ENCODE measurements at places on chromosomes 2 and 18. TPM values are rescaled to one million over a fixed set of nuclear protein-coding genes. Genes with fewer than 3 reads are reported as not detected.

DNA sequence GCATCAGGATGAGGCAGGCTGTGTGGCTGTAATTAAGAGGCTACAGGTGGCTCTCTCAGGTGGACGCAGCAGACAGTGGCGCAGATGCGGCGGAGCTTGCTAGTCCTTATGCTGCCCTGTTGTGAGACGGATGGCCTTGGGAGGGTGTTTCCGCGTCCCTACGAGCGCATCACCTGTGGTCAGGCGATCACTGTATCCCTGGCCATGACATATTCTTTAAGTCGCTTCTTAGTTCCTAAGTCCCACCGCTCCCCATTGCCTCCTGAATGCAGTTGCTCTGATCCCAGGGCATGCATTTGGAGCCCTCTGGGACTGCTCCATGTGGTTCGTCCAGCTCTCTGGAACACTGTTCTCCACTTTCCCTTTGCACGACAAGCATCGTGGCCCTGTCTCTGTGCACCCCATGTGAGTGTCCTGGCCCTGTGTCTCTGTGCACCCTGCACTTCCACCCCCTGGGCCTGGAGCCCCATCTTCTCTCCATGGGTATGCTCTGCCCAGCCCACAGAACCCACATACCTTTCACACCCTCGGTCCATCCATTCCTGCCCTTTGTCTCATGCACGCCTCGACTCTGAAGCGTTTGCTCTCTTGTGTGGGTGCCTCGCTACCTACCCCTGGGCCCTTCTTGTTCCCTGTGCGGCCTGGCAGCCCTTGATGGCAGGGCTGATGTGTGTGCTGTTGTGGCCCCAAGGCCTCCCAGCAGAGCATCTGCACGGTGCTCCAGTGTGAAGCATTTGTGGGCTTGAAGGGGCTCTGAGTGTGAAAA lies 74.4 kb downstream of the SH3RF3 start:
- H3K27me3 ChIP-seq, result no peaks in the 10 kb centered on the region
- no peaks in the 10 kb centered on the region for H3K4me1 ChIP-seq
- no peak overlapping the region for H3K4me3 ChIP-seq
- H3K27ac ChIP-seq, result no peak overlapping the region

DNA sequence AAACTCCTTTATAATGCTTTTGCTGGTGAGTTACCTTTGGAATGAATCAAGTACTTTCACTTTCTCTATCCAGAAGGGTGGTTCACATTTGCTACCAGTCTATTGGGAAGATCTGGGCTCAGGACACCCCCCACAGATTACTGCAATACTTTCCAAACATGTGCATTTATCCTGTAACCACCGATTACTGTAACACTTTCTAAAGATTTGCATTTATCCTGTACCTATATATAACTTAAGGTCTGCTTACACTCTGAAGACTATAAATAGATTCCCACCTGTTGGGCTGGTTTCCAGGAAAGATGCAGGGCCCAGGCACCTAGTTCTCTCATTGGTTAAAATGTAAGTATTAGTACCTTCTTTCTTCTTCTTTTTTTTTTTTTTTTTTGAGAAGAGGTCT lies 113.0 kb upstream of the NEDD4L start:
- H3K27ac ChIP-seq, result no peak overlapping the region
- H3K36me3 ChIP-seq, result no peaks in the 10 kb centered on the region
- no peaks in the 10 kb centered on the region for H3K4me1 ChIP-seq
- H3K27me3 ChIP-seq, result no peaks in the 10 kb centered on the region

DNA sequence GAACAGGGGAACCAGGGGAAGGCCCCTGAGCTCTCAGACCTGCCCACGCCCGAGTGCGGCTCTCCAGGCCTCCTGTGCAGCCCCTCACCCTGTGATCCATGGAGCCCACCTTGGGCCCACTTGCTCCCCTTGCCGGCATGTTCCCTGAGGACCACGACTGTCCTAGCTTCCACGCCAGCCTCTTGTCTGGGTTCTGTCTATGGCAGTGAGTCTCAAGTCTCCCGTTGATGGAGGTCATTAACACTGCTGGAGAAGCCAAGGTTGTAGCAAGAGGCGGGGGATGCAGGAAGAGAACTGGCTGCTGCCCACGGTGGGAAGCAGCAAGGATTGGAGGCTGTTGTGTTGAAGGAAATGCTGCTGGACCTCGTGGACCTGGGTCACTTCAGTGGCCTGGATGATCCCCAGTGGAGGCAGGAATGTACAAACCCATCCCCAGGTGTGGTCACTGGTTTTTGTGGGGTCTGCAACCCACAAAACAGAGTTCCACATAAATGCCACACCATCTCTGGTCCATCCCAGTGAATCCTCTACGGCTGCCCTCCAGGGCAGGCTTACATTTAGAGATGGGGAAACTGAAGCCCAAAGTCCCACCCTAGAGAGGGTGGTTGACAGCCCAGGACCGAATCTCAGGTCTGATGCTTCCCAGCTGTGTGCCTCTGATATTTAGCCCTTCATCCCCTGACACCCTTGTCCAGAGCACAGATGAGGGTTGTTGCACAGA lies 150.3 kb downstream of the NDUFA10 start:
- H3K4me1 ChIP-seq, result no peaks in the 10 kb centered on the region
- H3K36me3 ChIP-seq, result no peaks in the 10 kb centered on the region
- no peaks in the 10 kb centered on the region for H3K27me3 ChIP-seq
- H3K27ac ChIP-seq, result no peak overlapping the region

DNA sequence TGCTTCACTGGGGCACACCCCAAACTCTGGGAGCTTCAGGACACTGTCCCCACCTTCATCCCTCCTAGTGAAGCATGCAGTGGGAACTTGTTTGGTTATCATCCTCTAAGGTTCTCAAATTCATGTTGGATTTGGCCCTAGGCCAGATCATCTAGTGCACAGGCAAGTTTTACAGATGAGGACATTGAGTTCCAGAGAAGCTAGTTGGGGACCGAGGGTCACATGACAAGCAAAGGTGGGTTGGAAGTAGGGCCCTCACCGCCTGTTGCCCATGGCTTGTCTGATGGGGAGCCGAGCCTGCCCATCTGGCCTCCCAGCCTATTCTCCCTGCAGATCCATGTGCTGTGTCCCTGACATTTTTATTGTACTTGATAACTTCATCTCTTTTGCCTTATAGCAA lies 2.8 kb downstream of the PRKCE start:
- H3K27ac ChIP-seq, result no peak overlapping the region
- no peak for DNase-seq
- H3K4me3 ChIP-seq, result no peak overlapping the region
- H3K27me3 ChIP-seq, result no peaks in the 10 kb centered on the region
- no peaks in the 10 kb centered on the region for H3K36me3 ChIP-seq

DNA sequence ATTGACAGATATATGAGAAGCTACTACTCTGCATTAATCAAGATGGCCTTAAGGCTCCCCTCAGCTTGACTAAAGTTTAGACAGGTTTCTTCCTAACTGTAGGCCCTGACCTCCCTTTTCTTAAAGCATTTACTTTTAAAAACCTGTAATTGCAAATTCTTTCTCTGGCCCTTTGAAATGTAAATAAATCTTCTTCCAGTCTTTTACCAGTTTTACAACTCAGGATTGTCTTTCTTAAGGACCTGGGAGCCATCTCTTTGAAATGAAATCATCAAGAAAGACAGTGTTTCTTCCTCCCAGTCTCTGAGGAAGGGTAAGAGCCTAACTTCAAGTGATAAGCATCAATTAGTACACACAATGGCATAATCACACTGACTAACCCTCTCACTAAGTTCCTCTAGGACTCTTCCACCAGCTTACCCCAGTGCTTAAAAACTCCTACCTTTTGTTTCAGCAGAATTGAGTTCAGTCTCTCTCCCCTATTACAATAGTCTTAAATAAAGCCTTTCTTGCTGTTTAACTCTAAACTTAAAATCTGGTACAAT lies 58.7 kb upstream of the CDH20 start:
- H3K4me3 ChIP-seq, result no peak overlapping the region
- DNase-seq, result no peak
- no peaks in the 10 kb centered on the region for H3K4me1 ChIP-seq
- no peaks in the 10 kb centered on the region for H3K27me3 ChIP-seq
- H3K27ac ChIP-seq, result no peak overlapping the region

The HOXD9 gene
- not detected for total RNA-seq

DNA sequence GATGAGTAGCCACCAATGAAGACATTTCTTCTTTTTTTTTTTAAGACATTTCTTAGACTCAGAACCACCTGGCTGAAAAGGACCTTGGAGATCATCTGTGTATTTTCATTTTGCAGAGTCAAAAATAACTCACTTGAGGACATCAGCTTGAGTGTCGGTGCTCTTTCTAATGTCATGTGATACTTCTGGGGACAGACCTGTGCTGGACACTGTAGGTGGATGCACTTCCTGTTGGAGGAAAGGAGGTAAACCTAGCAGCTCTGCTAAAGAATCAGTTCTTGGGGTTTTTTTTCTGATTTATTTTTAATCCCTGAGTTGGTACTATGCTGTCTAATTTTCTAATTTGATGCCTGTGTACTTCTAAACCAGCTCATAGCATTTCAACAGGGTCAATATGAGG lies 283.9 kb upstream of the CRIM1 start:
- H3K36me3 ChIP-seq, result no peaks in the 10 kb centered on the region
- H3K4me1 ChIP-seq, result no peaks in the 10 kb centered on the region
- DNase-seq, result no peak

All from Peyer's patch (tissue), 4 donors.